ENCODE measurements at places on chromosomes 5 and 9.

DNA sequence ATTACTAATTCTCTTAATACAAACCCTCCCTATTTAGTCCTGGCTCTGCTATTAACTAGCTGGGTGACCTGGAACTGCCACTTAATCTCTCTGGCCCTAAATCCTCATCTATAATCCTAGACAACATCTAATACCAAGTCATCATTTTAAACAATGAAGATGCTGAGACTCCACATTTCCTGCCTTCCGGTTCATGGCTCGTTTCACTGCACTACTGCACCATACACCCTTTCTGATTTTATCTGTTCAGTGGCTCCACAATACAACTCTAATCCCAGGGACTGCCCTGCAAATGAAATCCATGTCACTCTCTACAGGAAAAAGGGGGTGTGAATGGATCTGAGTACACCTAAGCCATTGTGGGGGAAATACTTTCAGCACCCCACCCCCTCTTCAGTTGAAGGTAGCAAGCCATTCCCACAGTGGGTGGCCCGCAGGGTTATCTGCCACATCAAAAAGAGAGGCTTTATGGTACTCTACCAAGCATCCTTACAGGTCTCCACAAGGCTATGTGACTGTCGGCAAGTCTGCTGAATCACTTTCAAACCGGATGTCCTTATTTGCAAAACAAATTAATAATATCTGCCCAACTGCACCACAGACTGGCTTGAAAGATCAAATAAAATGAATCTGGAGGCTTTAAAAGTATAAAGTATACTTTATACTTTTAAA is 89.5 kb downstream of the EPB41L4A start:
- DNase-seq: no peak

GRCh38 chr5:34891981-34892380 is 23.3 kb downstream of the RAD1 start:
- peak; percentile 89 for DNase-seq

DNA sequence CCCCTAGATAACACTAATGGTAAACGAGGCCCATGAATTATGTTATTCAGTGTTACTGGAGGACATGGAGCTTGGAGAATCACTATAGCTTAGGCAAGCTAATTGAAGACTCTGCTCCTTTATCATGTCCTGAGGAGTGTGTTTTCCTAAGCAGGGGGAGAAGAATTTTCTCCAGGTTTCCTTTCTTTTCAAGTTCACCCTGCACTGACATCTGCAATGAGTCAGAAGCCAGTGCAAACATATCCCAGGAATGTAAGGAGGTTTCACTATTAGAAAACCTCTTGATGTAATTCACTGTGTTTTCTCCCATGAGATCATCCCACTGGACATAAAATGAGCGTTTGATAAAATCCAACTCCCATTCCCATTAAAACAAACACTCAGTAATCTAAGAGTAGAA is 75.6 kb downstream of the DMRT2 start:
- no peak for DNase-seq

DNA sequence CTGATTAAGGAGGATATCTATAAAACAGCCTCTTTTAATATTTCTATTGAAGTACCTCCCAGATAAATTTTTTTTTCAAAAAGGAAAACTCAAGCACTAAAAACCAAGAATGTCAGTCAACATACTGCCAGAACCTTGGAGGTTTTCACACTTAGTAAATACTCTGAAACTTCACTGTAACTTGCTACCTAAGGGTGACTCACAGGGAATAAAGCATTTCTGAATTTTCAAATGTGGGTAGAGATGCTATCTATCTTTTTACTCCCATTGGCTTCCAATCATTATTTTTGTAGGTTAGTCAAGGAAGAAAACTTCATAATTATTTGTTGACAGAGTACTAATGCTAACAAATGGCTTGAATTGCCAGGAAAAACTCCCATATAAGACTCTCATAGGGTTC is 46.1 kb downstream of the SLC25A46 start:
- DNase-seq: peak; percentile 25

DNA sequence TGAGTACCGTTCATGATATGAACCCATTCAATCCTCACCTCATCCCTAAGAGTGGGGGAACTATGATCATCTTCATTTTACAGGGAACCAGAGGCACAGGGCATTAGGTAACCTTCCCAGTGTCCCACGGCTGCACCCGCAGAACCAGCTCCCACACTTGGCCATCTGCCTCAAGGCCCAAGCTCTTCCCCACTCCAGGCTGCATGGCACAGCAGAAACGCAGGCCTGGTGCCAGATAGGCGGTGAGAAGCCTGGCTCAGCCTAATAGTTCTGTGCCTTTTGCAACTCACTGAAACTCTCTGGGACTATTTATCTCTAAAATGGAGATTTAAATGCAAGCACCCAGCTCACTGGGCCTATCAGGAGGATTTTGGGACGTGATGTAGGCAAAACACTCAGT is 90.8 kb upstream of the ZNF618 start:
- DNase-seq: no peak

Data from adipocyte (in vitro differentiated cells).